ENCODE measurements at places on chromosomes 12 and 14. TPM values are rescaled to one million over a fixed set of nuclear protein-coding genes. Genes with fewer than 3 reads are reported as not detected.

RIPK3 gene
- polyA plus RNA-seq = 1.1 TPM

TRHDE gene
- polyA plus RNA-seq = 0.40 TPM

TMCC3 gene
- polyA plus RNA-seq = 23.4 TPM

ASB2 gene
- polyA plus RNA-seq = 38.2 TPM

CHST11 gene
- polyA plus RNA-seq = 2.0 TPM

ADGRD1 gene
- polyA plus RNA-seq = 9.5 TPM

HCAR1 gene
- 0.10 TPM for polyA plus RNA-seq

BCAT1 gene
- polyA plus RNA-seq = 51.0 TPM

SOAT2 gene
- polyA plus RNA-seq = 0.11 TPM
